Stimulated activated CD8-positive, alpha-beta memory T cell treated with anti-CD3 and anti-CD28 coated beads, Interleukin-4, amount 100 ng/mL, for 24 hours (primary cell): ENCODE measurements at places on chromosomes 6 and 20.

- no peak for DNase-seq
Measured at GRCh38 chr6:161272635-161273273, 1.1 kb downstream of the AGPAT4 start.

DNA sequence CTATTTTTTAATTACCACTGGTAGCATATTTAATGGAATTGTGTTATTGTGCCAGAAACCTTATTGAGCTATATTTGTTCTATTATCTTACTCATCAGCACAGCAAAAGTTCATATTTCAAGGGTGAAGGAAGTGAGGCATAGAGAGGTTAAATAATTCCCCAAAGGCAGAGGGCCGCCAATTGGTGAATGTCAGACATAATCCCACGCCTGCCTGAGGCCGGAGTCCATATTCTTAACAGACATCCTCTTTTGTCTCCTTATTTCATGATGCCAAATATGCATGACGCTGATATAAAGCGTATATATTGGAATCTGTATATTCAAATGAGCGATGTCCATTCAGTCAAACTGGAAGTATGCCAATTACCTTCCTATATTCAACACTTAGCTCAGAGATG, 505.0 kb upstream of the SLC35B3 start:
- DNase-seq: no peak

DNA sequence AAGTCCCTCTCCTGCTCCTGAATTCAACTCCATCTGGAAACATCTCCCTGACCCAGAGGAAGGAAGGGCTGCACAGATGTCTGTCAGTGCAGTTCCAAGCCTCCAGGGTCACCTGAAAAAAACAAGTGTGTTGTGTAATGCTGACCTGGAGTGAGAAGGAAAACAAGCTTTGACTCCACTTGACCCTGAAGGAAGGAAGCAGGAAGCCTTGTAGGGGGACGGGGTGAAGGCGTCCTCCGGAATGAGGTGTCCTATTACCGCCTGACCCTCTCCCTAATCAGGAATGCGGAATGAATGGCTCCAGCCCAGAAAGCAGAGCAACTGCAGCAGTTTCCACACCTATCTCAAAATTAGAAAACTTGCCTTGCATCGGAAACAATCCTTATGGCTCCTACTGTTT, 13.9 kb upstream of the ADGRF5 start:
- no peak for DNase-seq

DNA sequence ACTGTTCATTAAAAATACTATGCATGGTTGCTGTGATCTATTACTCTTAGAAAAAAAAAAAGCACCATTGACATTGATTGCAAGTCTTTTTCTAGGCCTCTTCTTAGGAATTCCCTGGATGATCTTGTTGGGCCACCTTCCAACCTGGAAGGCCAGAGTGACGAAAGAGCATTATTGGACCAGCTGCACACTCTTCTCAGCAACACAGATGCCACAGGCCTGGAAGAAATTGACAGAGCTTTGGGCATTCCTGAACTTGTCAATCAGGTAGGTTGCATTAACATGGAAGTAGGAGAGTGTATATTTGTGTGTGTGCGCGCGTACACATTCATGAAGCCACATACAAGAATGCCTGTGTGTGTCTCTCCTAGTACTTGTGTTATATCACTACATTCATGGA, 140.4 kb downstream of the NCOA3 start:
- no peak for DNase-seq

DNA sequence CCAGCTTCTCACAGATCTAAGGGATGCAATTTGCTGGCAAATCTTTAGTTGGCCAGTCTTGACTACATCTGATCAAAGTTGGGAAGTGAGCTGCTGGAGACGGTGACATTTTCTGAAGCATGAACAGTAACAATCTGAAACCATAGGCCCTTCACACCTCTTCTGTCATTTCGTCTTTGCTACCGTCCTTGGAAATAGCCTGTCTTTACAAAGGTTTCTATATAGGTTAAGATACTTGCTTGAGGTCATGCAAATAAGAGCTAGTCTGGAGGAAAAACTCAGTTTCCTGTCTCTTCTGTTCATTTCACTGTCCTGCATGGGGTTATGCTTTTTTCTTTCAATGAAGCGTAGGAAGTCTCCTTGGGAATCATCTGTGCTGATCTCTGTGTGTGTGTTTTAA, 55.6 kb downstream of the CARMIL1 start:
- DNase-seq: no peak

- DNase-seq: no peak
Measured at GRCh38 chr20:58003525-58003924, 224.9 kb downstream of the ANKRD60 start.

- no peak for DNase-seq
Measured at GRCh38 chr20:47544852-47545251, 43.2 kb downstream of the NCOA3 start.

GRCh38 chr6:24255676-24256075, 102.2 kb downstream of the DCDC2 start:
- no peak for DNase-seq

GRCh38 chr20:32476684-32477593, 108.2 kb downstream of the NOL4L start:
- DNase-seq: no peak

- no peak for DNase-seq
Measured at GRCh38 chr6:83221889-83222479, 28.8 kb downstream of the RWDD2A start.

DNA sequence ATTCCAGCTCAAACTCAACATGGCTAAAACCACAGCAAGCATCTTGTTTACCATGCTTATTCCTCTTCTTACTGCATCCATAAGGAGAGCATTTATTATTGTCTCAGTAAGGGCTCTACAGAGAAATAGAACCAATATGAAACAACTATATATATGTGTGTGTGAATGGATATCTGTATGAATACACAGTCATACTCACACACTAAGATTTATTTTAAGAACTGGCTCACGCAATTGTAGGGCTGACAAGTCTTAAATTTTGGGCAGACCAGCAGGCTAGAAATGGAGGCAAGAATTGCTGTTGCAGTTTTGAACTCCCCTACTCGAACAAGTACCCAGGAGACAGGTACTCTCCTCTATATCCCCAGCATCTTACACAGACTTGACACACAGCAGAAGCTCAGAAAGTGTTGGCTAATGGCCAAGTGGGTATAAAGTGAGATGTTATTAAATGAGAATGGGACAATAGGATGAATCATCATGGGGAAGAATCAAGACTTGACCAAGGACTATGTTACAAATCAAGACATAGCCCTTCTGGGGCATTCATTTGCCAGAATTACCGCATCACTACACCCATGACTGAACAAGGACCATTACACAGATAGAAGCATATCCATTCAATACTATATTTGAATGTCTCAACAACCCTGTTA, 13.0 kb downstream of the ZHX3 start:
- DNase-seq: no peak

DNA sequence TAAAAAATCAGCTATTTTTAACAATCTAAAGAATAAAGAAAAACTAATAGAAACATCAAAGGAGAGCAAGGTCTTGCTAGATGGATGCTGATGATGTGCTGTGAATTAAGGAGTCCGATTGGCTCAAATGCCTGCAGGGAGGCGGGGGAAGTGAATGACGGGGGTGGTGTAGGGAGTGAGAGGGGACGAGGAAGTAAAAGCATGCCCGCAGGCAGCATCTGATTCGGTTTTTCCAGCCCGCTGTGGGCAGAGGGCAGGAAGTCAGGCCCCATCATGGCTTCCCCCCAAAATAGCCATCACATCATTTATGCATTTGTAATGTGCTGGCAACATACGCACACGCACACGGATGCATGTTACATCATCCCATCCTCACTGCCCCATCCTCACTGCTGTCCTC, 10.3 kb downstream of the RSPO4 start:
- no peak for DNase-seq
